Activated CD4-positive, alpha-beta memory T cell treated with anti-CD3 and anti-CD28 coated beads, Interleukin-2, amount 10 ng/mL, durations not matched to agents 7 days and 5 days (primary cell): ENCODE measurements at places on chromosomes 3 and 15. TPM values are rescaled to one million over a fixed set of nuclear protein-coding genes. Genes with fewer than 3 reads are reported as not detected.

ADCY5 gene
- total RNA-seq = not detected

SYNPR gene
- not detected for total RNA-seq

FBXW12 gene
- total RNA-seq = not detected

FAM3D gene
- not detected for total RNA-seq

KAT2B gene
- total RNA-seq = 134 TPM

STX19 gene
- not detected for total RNA-seq

MORC1 gene
- total RNA-seq = not detected

IGF2BP2 gene
- total RNA-seq = 0.13 TPM

GRCh38 chr3:134877788-134878187 is 82.7 kb downstream of the EPHB1 start:
- DNase-seq = no peak

DNA sequence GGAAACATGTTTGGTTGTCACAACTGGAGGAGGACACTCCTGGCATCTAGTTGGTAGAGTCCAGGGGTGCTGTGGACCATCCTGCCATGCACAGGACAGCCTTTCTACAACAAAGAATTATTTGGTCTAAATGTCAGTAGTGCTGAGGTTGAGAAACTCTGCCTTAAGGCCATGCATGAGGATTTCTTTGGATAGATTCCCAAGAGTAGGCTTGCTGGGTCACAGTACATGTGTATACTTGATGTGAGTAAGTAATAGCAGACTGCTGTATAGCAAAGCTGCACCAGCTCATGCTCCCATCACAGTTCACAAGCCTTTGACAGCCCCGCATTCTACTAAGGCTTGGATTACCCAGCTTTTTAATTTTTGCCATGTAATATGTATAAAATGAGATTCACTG is 151.3 kb downstream of the MFSD1 start:
- no peak for DNase-seq

DNA sequence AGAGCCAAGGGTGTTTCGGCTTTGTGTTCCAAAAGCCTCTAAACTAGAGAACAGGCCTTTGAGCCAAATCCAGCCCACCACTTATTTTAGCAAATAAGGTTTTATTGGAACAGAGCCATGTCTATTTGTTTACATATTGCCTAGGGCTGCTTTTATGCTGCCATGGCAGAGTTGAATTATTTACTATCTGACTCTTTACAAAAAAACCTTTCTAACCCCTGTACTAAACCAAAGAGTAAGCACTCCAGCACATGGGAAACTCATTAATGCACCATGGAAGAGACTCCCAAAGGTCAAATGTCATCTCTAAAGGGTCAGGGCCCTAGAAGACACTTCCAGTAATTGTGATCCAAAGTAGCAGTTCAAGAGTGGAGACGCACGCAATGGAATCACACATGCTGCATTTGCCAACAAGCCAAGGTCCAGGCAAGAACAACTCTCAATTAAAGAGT is 22.3 kb downstream of the OSBPL10 start:
- DNase-seq = no peak

GRCh38 chr3:150142936-150143335 is 172.2 kb upstream of the PFN2 start:
- DNase-seq = no peak

- DNase-seq = no peak
Measured at GRCh38 chr3:12285003-12285555, 3.8 kb upstream of the PPARG start.

DNA sequence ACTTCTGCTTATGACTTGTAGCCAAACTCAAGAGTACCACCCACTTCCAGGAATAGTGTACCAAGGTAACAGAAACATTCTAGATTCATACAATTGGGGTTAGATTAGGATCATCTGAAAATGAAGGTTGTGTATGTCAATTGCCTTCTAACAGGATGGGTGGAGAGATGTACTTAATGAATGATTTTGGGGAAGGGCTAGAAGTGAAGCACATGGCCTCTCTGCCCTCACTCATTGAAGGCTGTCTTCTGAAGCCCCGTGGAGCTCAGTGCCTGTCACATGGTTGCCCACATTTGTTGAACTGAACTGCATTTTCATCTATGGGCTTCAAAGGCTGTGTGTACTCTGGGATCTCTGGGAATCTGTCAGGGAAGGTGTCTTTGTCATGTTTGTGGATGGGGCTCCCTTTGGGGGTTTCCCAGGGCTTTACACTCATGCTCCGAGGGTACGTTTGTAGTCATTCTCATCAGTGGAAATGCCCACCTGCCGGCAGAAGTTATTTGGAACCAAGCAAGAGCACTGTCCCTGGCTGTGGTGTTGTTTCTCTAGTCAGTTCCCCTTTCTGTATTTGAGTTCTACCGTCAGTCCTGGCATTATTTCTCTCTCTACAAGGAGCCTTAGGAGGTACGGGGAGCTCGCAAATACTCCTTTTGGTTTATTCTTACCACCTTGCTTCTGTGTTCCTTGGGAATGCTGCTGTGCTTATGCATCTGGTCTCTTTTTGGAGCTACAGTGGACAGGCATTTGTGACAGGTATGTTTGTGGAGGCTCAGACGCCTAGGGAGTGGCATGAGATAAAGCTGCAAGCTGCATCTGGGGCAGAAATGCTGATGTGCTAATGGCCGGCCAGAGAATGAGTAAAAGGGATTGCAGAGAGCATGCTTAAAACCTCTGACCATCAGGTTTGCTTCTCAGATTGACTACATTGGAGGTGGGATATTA is 22.4 kb downstream of the CD86 start:
- no peak for DNase-seq

GRCh38 chr3:174330303-174330702 is 528.8 kb upstream of the NAALADL2 start:
- no peak for DNase-seq

DNA sequence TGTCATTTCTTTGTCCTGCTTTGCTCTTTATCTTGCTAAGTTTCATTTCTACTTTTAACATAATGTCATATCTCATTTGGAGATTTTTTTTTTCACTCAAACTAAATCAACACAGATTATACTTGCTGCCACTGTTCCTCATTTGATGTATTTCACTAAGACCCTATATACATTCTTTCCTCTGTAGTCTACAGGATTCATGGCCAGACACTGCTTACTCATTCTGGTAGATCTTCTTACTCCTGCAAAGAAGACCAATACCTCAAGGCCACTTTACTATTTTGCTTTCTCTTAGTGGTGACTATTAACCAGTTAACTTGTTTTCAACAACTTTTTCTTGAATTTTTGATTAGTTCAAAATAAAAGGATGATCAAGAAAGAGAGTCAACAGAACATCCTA is 26.6 kb downstream of the SLC24A5 start:
- no peak for DNase-seq

GRCh38 chr15:85607141-85607806 is 187.5 kb downstream of the KLHL25 start:
- no peak for DNase-seq

- no peak for DNase-seq
Measured at GRCh38 chr3:150464684-150465083, 56.6 kb downstream of the TSC22D2 start.

GRCh38 chr3:85254738-85255137 is 295.9 kb downstream of the CADM2 start:
- DNase-seq = no peak

GRCh38 chr3:6521369-6522113 is 339.4 kb upstream of the GRM7 start:
- DNase-seq = no peak

GRCh38 chr15:99438691-99439523 is 126.9 kb upstream of the MEF2A start:
- DNase-seq = peak; percentile 14

- DNase-seq = no peak
Measured at GRCh38 chr3:30542897-30543296, 63.5 kb upstream of the TGFBR2 start.

- DNase-seq = no peak
Measured at GRCh38 chr15:39247574-39247973, 333.3 kb upstream of the THBS1 start.

DNA sequence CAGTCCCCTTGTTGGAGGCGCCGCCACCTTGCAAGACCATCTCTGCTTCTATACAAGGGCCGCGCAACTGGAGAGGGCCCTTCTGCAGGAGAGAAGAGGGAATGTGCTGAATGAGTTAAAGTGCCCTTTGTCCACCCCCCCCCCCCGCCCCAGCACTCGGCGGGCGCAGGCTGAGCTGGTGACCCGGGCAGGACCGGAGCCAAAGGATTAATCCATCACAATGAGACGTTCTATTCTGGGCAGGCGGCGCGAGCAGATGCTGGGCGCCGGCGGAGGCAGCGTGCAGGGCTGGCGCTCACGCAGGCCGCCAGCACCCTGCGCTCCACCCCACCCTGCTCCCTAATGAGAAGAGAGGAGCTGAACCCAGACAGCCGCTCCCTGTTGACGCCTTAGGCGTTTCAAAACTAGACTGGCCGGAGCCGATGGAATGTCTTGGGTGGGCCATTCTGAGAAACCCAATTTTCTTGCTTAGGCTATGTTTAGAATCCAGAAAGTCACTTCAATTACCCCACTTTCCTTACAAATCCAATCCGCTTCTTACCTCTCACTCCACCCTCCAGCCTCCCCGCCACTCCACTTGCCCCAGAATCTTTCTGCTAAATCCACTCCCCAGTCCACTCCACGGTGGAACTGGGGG is 32.9 kb downstream of the GJD2 start:
- DNase-seq = no peak

DNA sequence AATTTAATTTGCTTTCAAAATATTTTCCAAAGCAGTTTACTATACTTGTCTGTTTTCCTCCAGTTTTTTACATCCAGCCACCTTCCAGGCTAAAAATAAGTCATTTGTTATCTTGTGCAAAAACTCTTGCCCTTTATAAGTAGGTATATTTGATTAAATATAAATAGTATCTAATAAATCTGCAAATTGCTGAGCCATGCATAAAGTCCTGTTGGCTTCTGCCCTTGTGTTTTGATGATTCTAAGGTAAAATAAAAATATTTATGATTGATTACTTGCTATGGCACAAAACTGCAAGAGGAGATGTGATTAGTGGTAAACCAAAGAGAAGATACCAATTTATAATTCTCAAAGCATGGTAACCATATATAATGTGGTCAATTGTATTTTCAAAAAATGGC is 1026.7 kb downstream of the EPHA3 start:
- DNase-seq = no peak

GRCh38 chr3:107868449-107868848 is 222.4 kb downstream of the CD47 start:
- no peak for DNase-seq

DNA sequence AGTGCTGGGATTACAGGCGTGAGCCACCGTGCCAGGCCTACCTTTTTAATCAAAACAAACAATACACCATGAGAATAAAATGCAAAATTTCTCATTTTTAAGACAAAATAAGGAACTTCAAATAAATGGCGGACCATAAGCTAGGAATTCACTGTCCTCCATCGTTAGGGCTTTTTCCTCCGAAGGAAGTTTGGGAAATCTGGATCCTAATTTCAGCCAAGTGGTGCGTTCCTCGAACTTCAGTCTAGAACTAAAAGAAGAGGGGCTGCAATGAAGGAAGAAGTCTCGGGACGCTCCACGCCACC is 260 bp downstream of the EXD1 start:
- DNase-seq = no peak

DNA sequence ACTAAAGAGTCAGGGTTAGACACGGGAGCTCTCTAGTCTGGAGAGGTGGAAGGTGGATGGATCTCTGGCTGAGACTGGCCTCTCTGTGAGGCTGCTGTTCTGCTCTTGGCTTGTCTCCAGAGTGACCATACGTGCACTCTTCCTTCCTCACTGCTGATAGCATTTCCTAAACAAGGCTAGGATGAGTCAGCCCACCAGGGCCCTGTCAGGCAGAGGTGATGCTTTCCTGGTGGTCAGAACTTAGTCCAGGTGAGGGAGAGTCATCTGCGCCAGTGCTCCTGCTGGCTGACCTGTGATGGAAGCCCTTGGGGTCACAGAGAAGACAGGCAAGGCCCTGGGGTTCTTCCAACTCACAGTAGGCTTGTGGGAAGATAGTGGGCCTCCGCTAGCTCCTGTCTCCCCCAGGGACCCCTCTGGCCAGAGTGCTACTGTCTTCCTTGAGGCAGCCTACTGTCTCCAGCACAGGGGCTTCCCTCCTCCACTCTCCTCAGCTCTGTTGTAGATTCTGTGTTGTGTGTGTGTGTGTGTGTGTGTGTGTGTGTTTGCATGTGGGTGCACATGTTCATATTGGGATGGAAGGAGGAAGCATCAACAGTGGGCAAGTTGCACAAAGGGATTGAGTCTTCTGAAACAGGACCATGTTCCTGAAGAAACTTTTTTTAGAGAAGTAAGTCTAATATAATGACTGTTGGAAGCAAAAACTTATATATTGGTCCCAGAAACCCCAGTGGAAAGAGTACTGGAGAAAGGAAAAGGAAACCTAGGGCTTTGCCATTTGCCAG is 16.5 kb downstream of the ALPK3 start:
- DNase-seq = no peak

DNA sequence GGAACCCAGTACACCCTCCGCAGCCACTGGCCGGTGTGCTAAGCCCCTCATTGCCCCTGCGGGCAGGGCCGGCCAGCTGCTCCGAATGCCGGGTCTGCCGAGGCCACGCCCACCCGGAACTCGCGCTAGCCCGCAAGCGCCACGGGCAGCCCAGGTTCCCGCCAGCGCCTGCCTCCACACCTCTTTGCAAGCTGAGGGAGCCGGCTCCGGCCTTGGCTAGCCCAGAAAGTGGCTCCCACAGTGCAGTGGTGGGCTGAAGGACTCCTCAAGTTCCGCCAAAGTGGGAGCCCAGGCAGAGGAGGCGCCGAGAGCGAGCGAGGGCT is 81.4 kb upstream of the BCHE start:
- DNase-seq = no peak

DNA sequence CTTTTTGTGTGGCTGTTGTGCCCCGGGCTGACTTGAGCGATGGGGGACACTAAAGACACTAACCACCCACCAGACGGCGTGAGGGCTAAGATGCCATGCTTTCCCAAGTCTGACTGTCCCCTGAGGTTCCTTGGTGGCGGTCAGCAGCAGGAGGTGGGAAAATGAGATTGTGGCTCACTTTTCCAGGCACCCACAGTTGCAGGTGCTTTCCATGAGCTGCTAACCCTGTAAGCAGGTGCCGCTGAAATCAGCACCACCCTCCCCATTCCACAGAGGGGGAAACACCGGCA is 17.7 kb downstream of the PRR23E start:
- DNase-seq = no peak

- DNase-seq = no peak
Measured at GRCh38 chr15:63491116-63491827, 13.1 kb upstream of the USP3 start.

GRCh38 chr15:47705281-47705997 is 11.9 kb upstream of the SEMA6D start:
- DNase-seq = no peak

- no peak for DNase-seq
Measured at GRCh38 chr3:183800243-183800863, 25.0 kb downstream of the MAP6D1 start.

GRCh38 chr15:28952666-28953491 is 67.1 kb downstream of the APBA2 start:
- DNase-seq = no peak
